ENCODE measurements at places on chromosomes 1 and 21.

- no peak for DNase-seq
These were observed 39.1 kb downstream of the NID1 start for GRCh38 chr1:236025836-236026235.

DNA sequence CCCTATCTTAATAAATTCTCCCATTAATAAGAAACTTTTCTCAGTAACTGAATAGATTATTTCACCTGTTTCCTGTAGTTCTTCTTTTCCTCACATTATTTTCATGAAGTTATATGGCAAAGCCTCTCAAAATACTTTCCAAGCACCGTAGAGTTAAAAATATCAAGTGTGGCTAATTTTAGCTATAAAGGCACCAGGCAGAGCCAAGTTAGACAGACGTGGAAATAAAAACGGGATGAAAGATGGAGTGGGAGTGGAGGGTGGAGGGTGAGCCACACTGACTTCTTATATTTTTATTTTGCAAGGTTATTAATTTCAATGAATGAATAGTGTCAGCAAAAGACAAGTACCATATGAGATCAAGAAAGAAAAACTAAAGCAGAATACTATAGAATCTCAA lies 71.7 kb downstream of the ENAH start:
- no peak for DNase-seq

DNA sequence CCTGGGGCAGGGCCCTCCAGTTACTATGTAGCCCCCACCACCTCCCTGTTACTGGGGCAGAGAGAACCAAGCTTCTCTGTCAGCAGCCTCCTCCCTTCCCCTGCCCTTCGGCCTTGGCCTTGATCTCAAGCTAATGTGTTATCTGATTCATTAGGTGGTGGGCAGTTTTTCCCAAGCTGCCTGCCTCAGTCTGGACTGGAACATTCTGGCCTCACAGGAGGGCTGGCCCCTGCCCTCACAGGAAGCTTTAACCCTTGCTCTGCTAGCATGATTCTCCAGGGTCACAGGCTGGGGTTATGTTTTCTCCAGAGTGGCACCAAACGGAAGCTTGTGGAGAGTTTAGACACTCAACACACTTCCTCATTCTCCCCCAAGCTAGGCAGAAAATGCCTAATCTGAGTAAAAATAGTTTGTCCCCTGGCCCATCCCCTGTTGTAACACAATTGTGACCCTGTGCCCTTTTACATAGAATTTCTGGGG lies 37.2 kb upstream of the SLC6A9 start:
- no peak for DNase-seq

GRCh38 chr1:153545067-153546055 lies at the start of gene S100A4:
S100A4 (minus strand) TSS chr1:153545806; CDS start chr1:153544794, 1,012 bp downstream.
- DNase-seq, result peak; percentile 91

GRCh38 chr1:54854381-54855020 lies 32.5 kb downstream of the DHCR24 start:
- DNase-seq, result no peak

GRCh38 chr1:23484253-23485001 lies 448 bp upstream of the ASAP3 start:
- DNase-seq, result peak; percentile 26

GRCh38 chr1:29520571-29521437 lies 284.5 kb downstream of the PTPRU start:
- DNase-seq, result no peak

GRCh38 chr1:223678841-223679240 lies 13.3 kb upstream of the CAPN8 start:
- no peak for DNase-seq
